ENCODE measurements at places on chromosomes 4 and X.

- DNase-seq = no peak
Observed at GRCh38 chr4:40688446-40689095, 58.9 kb upstream of the RBM47 start.

DNA sequence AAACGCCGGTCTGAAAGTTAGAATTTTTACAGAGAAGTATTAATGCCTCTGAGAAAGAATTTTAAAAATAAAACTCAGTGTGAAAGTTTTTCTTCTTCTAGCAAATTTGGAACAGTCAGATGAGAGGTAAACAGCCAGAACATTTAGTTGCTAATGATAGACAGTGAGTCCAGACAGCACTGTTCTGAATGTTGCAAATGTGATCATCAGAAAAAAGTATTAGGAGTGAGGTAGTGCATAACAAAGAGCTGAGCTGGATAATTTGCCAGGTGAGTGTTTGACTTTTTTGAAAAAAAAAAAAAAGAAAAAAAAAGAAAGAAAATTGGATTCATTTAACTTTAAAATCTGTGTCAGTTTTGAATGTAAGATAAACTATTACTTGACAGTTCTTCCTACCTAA, 42.0 kb upstream of the GRPR start:
- DNase-seq = no peak

DNA sequence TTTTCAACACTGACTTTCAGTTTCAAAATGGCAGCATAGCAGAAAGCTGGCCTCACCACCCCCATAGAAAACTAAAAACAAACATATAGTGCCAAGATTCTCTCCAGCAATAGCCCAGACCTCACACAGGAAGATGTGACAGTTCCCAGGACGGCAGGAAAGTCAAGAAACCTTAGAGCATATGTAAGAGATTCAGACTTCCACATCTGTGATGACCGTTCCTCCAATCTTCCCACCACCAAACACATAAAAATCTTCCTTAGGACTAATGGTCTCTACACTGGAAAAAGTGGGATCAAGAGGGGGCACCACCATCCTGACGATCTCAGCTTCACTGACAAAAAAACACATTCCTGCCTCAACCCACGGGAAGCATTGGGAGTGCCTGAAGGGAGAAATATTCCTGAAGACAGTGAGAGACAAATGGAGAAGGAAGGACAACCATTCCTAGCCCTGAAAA, 134.1 kb upstream of the CPXCR1 start:
- no peak for DNase-seq

GRCh38 chr4:133156096-133156495, 7.0 kb downstream of the PCDH10 start:
- DNase-seq = no peak

GRCh38 chr4:155678011-155678410, 11.4 kb downstream of the GUCY1A1 start:
- no peak for DNase-seq

- no peak for DNase-seq
Observed at GRCh38 chr4:145230726-145231125, 50.3 kb upstream of the OTUD4 start.

GRCh38 chrX:110173192-110174175, 144.4 kb downstream of the AMMECR1 start:
- no peak for DNase-seq

GRCh38 chr4:78056265-78057129, 626 bp upstream of the FRAS1 start:
- no peak for DNase-seq

DNA sequence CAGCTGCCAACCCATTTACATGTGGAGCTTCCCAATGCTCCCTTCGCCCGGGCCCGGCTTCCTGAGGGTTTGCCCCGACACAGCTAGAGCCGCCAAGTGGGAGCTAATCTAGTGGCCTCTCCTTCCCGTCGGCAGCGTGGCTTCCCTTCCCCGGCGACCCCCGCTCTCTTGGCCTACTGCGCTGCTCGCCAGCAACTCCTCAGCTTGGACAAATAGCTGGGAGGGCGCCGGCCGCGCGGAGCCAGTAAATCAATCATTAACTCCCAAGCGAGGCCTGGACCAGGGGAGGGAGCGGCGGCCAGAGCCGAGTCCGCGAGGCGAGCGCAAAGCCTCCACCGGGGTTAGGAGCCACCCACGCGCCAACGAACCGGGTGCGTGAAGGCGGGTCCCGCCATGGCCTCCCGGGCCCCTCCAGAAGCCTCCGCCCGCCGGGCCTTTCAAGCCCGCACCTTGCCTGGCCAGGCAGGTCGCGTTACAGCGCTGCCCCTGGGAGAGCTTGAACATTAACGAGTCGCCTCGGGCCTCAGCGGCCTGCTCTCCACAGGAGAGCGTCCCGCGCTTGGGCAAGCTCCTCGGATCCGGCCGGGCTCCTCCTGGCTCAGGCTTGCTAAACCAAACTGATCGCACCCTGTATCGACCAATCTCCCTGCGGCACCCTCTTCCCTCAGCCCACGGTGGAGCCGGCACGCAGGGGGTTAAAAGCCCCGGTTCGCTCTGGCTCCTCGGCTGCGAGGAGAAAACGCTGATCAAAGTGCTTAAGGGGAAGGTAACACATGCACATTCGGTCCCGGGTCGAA, 10.6 kb upstream of the BCOR start:
- no peak for DNase-seq

DNA sequence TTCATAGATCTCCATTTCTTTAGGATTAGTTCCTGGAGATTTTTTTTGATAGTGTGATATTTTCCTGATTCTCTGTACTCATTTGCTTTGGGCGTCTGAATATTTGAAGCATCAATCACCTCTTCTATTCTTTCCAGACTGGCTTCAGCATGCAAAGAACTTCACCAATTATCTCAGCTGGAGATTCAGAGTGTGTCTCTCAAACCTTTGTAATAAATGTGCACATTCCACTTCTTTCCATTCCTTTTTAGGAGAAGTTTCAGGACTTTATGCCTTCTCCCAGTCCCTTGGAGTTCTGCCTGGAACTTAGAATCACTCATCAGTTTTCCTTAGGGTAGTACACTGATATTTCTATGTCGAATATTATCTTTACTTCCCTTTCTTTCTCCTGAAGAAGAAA, 334.8 kb downstream of the TEX13C start:
- no peak for DNase-seq

- DNase-seq = no peak
Observed at GRCh38 chr4:148006001-148006400, 274.1 kb downstream of the ARHGAP10 start.

DNA sequence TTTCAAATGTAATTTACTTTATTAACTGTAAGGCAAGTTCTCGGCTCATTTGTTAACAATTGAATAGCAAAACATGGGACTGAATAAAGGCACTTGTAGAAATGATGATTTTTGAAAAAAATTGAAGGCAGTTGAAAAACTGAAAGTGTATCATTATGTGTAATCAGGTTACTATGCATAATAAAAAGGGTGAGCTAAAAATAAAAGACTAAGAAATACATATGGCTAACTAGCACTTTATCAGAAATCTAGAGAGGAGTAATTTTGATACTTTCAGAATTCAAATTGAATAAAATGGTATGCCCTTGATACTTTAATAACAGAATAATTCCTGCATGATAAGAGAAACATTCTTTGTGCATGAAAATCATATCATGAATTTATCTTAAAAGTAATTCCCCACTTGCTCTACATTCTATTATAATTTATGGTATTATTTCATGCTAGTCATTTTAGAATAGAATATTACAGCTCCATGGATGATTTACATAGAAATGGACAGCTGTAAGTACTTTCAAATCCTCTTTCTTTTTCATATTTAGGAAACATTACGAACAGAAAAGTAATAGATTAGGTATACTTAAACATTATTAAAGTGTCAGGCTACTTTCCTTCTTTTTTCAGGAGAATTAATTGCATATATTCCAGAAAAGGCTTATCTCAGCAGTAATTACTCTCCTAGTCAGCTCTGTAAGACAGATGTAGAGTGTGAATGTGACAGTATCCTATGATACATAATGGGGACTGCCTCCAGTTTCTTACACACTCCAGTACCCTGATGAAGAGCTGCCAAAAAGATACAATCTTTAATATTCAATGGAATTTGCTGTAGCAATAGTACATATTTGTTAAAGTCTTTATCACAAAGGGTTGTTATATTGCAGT, 697.3 kb downstream of the CCSER1 start:
- no peak for DNase-seq

DNA sequence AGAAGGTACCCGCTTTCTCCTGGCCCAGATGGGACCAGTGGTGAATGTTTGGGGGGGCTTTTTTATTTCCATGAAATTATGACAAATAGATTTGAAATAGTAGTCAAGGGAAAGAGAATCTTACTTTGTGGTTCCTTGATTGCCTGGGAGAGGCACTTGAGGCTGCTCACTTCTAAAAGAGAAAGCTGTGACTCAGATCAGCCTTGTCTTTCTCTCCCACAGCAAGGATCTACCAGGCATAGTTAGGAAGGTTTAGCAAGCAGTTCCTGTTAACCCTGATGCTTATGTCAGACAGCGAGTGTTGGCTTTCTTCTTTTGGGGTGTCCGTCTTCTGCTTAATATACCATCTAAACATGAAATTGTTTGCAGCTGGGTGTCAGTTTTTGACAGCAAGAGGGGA, 114.5 kb downstream of the TSPAN7 start:
- no peak for DNase-seq

Measured in effector memory CD4-positive, alpha-beta T cell (primary cell).